ENCODE measurements at places on chromosomes 2 and 18.

DNA sequence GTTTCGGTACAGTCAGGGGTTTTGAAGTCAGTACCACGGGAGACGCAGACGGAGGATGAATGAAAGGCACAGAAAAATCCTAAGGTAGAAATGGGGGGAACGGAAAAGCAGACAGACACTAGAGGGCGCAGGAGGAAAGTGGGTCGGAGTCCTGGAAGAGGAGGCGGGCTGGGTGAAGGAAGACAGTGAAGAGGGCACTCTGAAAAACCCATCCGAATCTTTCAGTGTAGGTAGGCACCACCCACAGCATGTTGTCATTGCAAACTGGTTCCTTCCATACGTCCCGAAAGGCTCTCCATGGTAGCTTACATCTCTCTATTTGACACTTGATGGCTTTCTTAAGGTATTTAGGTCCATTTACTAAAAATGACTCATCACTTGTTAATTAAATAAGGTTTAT, 18.5 kb upstream of the ZNF236 start:
- peak; percentile 53 for DNase-seq

- DNase-seq: peak; percentile 50
Measured at GRCh38 chr2:190607014-190607597, 41.8 kb upstream of the NAB1 start.

- no peak for DNase-seq
Measured at GRCh38 chr18:36660311-36660710, 168.5 kb downstream of the TPGS2 start.

GRCh38 chr2:49241991-49242390, 87.7 kb upstream of the FSHR start:
- DNase-seq: peak; percentile 68

GRCh38 chr2:168939061-168939460, 38.0 kb downstream of the G6PC2 start:
- no peak for DNase-seq

Measured in fibroblast of skin of right quadriceps (primary cell).